ENCODE measurements at places on chromosomes 6 and 20.

- no peak for DNase-seq
Observed at GRCh38 chr6:7566107-7566506, 23.9 kb upstream of the SNRNP48 start.

DNA sequence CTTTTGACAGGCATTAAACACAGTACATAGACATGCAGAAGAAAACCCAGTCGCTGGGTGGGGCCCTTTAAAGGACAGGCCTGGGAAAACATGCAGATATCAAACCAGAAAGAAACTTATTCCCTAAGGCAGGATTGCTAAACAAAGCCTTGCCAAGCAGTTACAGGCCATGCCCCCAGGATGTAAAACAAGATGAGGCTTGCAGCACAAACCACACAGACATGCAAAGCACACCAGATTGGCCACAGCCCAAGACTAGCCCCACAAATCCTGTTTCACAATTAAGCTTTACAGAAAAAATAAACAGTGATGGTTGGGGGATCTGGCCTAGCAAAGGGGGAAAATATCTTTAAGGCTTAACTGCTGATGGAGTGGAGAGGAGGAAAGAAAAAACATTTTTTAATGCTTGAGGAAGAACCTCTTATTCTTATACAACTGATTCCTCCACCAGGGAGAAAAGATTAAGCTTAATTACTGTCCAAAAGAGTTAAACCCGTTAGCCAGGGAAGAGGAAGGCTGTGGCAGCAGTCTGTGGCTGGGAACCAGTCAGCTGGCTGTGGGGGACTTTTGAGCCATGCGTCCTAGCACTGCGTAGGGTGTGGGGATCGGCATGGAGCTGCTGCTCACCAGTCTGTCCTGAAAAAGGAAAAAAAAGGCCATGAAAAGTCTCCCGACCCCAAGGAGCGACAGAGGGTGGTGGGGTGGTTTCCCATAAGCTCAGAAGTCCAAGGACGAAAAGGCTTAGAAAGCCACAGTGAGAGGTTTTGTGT, 28.4 kb downstream of the COL19A1 start:
- no peak for DNase-seq

GRCh38 chr6:113763876-113764275, 93.3 kb upstream of the MARCKS start:
- no peak for DNase-seq

DNA sequence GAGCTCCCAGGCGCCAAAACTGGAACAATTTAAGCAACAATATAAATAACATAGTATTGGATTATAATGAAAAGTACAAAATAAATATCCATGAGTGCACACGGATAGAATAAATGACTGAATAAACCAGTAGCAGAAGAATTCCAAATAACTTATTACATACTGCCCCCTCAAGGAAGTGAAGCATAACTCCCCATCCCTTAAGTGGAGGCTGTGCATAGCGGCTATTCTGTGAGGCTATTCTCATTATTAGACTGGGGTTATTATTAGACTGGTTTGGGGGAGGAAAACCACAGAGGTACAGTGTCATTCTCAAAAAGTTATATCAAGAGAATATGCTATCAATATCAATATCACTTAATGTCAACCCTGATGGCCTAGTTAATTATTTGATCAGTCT, 94.4 kb upstream of the SIRPA start:
- DNase-seq: no peak

DNA sequence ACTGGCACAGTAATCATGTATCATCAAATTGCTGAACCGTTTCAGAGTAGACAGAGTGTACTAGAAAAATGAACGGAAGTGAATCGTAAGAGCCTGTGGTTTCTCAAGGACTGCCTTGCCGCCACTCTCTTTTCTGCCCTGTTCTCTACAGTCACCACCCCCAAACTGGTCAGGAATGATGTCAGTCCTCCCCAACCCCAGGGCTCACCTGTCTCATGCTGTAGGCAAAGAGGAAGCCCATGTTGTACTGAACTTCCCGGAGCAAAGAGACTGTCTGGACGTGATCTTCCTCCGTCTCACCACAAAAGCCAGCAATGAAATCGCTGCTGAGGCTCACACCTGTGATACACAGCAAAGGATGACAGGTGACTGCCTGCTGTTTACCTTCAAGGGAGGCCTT, 31.0 kb downstream of the CDK5RAP1 start:
- no peak for DNase-seq

Data from aorta (tissue), 5 donors.